ENCODE measurements at places on chromosomes 6 and 20.

- DNase-seq = no peak
These were observed 134.6 kb downstream of the SOX4 start for GRCh38 chr6:21728141-21728540.

DNA sequence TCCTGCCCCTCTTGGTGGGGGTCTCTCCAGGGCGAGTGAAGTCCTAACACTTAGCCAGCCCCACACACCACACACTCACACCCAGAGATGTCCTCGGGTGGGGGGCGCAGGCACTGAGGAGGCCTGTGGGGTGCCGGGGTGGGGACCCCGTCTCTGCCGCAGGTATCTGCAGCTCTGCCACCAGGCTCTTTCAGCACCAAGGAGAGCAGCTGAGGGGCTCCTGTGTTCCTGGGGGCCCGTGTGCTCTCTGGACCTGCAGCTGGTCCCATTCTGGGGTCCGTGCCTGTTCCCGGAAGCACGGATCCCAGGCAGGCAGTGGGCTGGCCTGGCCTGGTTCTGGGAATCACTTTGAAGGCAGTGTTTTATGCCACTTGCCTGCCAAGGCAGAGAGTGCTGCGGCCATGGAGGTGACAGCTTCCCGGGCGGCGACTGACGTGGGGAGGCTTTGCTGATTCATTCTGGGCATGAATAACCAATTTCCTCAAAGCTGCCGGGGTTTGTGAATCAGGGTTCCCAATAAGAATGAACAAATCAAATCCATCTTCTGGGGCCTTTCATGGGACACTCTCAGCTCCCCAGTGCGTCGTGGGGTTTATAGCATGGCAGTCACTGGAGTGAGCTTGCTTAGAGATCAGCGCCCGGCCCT lies 54.4 kb upstream of the SLCO4A1 start:
- no peak for DNase-seq

GRCh38 chr6:72855471-72855870 lies 233.6 kb downstream of the KCNQ5 start:
- no peak for DNase-seq

DNA sequence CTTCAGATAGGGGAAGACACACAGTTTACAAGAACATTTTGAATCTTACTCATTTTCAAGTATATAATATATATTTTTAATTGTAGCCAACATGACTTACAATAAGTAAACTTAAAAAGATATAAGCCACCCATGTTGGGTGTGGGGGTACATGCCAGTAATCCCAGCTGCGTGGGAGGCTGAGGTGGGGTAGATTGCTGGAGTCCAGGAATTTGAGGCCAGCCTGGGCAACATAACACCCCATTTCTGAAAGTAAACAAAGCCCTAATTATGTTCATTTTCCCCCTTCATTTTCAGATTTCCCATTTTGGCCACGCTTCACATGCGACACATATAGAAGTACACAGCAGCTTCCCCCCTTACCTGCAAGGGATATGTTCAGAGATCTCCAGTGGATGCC lies 30.5 kb downstream of the SERPINB6 start:
- DNase-seq = no peak

DNA sequence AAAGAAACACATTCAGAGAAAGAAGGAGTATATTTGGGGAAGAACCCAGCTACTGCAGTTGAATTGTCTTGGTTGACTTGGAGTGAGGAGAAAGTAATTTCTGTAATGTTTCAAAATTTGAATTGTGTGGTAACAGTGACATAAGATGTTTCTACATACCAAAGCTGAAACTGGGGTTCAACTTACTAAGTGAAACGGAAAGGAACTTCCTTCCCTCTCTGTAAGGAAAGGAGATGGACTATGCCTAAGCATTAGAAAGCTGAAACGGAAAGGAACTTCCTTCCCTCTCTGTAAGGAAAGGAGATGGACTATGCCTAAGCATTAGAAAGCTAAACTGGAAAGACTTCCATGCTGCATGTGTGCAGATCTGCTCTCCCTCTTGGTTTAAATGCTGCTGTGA lies 46.0 kb downstream of the HUS1B start:
- DNase-seq = no peak

- DNase-seq = no peak
These were observed 28.9 kb downstream of the FYN start for GRCh38 chr6:111844376-111844775.
